ENCODE measurements at places on chromosomes 3 and 15.

DNA sequence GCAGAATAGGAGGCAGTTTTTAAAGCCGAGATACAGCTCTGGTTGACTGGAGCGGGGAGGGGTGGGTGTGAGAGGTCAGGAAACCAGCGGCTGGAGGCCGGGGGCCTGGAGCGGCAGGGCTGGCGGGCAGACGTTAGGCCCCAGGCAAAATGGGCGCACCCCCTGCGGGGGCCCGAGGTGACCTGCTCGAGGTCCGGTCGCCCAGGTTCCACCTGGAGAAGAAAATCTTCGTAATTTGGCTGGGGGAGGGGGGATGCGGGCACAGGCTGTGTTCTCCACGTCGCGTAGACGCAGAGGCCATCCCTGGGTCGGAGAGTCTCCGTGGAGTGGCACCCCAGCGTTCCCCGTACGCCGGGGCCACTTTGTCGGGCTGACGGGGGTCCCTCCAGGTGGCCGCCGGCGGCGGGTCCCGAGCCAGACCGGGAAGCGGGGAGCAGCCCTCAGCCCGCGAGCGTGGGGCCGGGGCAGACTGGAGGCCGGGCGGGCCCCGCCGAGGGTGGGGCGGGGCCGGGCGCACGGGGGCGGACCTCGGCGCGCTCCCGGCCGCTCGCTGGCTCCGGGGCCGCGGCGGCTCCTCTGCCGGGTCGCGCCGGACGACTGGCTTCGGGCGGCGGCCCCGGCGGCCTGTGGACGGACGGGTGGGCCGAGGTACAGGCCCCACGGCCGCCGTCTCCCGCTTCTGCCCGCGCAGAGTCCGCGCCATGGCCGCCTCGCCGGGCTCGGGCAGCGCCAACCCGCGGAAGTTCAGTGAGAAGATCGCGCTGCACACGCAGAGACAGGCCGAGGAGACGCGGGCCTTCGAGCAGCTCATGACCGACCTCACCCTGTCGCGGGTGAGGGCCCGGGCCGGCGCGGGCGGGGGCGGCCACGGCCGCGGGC is at the start of gene CRTC3:
TSS of gene CRTC3 (plus strand) at position 553 of the 879 bp plus-strand sequence. CDS start at position 702, 149 bp downstream.
- DNase-seq, result peak; percentile 43

DNA sequence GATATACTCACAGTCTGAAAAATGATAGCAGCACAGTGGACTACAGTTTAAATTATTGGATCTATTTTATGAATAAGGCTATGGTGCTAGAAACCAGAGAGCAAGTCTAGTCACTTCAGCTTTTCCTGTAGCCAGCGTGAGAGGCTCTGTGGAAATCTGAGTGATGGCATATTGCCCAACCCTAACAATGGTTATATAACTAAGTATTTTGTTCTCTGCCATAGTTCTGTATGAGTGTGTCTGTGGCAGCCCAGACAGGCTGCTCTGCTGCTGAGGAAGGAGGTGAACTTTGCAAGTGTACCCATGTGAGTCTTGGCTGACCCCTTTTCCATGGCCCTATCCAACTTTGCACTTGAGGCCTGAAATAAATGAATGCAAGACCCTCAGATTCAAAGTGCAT is 105.7 kb downstream of the LRTM1 start:
- DNase-seq, result no peak

DNA sequence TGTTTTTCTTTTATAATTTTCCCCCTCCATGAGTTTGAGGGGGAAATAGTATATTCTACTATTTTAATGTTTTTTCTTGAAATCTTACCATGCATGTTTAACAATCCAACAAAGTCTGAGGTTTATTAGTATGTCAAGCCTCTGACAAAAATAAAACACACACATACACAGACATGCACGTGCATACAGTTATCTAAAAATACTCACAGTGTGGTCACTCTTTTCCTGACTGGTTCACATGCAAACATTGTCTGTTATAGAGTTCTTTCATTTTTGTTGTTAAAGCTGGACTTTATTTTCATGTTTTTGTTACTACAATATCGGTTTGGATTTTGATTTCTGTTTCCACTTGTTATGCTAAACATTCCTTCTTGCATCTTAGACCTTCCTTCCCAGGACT is 236.6 kb downstream of the MFSD1 start:
- no peak for DNase-seq

- no peak for DNase-seq
Measured at GRCh38 chr3:46546896-46547440, 19.1 kb downstream of the LRRC2 start.

- no peak for DNase-seq
Measured at GRCh38 chr3:162332344-162332743, 835.7 kb downstream of the OTOL1 start.

Data from activated CD4-positive, alpha-beta T cell treated with anti-CD3 and anti-CD28 coated beads for 1 hour (primary cell).